Muscle of leg (tissue), 16 donors: ENCODE measurements at places on chromosomes 11 and 22. TPM values are rescaled to one million over a fixed set of nuclear protein-coding genes. Genes with fewer than 3 reads are reported as not detected.
A peak's percentile ranks its signal among the peaks of the same experiment; 100 is the strongest.

GRCh38 chr11:22787551-22788162 is 41.9 kb downstream of the SVIP start:
- peak; percentile 71 for DNase-seq

DNA sequence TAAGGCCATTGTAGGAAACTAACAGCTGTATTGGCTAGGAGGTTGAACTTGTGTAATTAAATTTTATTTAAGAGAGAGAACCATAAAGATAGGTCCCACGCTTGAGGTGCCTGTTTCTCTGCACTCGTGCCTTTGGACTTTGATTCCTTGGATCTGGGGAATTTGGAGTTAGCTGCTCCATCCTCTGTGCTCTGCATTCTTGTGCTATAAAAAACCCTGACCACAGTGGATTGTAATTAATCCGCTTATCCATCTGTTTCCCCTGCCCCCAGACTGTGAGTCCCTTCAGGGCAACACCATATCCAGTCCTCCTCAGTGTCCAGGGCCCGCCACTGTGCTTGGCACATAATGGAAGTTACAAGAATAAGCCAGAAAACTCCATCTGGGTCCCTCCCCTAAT is 169.8 kb downstream of the SPON1 start:
- peak; percentile 68 for DNase-seq

GRCh38 chr11:125410091-125410490 is 86.0 kb downstream of the FEZ1 start:
- DNase-seq: no peak

- peak; percentile 72 for DNase-seq
Observed at GRCh38 chr11:104451197-104451893, 287.4 kb upstream of the PDGFD start.

Gene POTEH
- polyA plus RNA-seq: not detected

Gene SOX10
- polyA plus RNA-seq: 4.8 TPM

Gene CARD18
- polyA plus RNA-seq: not detected

Gene ME3
- 10.2 TPM for polyA plus RNA-seq
